NCI-H2029 (cell line): ENCODE measurements at places on chromosomes 1 and 21.

DNA sequence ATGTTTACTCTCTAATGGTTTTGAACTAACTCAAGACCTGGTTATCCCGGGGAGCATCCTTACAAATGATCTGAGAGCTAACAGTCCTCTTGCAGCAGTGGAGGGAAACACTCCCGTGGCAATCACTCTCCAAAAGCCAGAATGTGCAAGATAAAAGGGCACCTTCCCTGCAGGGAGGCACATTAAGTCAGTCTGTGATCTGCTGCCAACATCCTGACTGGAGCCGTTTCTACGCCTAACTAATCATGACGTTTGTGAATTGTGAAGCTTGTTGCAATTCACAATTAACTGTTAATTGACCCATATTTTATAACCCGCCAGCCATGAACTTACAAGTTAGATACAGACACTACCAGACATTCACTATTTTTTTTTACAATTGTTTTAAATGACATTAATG, 52.1 kb upstream of the LGALS8 start:
- DNase-seq = no peak

DNA sequence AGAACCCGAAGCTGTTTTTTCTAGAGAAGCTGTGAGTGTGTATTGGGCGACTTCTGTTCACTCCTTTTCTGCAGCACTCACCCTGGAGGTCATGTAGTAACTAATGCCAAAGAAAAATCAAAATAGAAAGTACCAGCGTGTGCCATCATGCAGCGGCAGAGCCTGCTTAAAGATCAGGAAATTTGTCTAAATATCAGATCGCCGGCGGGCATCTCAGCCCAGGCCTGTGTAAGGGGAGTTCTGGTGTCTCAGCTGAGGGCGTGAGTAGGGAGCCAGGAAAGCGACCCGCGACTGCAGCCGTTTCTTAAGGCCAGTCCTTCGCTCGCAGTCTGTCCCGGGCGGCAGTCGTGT, 768 bp downstream of the EDARADD start:
- no peak for DNase-seq

- no peak for DNase-seq
Measured at GRCh38 chr1:22794647-22795365, 84.2 kb downstream of the EPHB2 start.

GRCh38 chr1:205477759-205478247, 22.0 kb upstream of the BLACAT1 start:
- peak; percentile 88 for DNase-seq

GRCh38 chr1:186195377-186195931, 179.6 kb downstream of the TPR start:
- no peak for DNase-seq

DNA sequence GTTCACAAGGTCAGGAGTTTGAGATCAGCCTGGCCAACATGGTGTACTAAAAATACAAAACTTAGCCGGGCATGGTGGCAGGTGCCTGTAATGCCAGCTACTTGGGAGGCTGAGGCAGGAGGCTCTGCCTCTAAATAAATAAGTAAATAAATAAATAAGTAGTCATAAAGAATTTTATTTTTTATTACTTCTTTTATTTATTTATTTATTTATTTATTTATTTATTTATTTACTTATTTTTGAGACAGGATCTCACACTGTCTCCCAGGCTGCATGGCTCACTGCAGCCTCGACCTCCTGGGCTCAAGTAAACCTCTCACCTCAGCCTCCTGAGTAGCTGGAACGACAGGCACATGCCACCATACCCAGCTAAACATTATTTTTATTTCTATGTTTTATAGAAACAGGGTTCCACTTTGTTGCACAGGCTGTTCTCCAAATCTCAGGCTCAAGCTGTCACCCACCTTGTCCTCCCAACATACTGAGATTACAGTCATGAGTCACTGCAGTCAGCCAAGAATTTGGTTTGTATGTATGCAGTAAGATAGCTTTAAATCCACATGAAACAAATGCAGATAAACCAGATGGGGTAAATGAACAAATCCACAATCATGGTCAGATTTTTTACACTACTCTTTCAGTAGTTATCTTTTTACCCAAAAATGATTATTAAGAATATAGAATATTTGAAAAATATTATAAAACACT, 523.3 kb upstream of the RGS18 start:
- no peak for DNase-seq

DNA sequence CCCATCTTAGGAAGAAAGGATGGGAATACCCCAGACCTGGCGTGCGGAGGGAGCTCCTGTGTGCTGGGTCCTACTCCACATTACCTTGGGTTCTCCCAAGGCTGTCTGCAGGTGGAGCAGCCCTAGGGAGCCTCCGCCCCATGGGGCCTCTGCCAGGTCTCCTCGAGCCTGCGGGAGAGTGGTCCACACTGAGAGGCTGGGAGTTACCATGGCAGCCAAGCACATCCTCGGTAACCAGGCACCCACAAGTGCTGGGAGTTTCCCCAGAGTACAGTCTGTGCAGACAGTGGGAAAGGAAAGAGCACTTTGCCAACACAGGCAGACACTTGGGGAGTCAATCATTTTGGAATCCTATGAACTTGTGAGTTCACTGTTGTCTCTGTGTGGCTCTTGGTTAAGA, 249.4 kb downstream of the DYRK1A start:
- no peak for DNase-seq

- no peak for DNase-seq
Measured at GRCh38 chr1:201436393-201436792, 14.9 kb upstream of the TNNI1 start.

DNA sequence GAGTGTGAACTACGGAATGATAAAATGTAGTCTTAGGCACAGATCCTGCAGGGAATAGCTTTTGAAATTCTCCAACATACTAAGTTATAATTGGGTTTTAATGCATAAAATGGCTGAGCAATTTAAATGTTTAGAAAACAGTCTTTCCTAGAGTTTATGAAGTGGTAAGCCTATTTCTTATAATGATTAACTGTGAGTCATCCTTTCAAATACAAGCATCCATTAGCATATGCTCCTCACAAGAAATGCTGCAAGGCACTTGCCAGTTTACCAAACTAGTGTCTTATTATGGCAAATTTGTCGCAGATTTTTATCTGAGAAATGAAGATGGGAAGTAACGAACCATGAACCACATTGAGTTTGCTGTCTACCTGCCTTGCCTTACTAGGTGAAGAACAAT, 101.3 kb upstream of the ESRRG start:
- no peak for DNase-seq

- no peak for DNase-seq
Measured at GRCh38 chr1:177847843-177848242, 122.0 kb downstream of the SEC16B start.

DNA sequence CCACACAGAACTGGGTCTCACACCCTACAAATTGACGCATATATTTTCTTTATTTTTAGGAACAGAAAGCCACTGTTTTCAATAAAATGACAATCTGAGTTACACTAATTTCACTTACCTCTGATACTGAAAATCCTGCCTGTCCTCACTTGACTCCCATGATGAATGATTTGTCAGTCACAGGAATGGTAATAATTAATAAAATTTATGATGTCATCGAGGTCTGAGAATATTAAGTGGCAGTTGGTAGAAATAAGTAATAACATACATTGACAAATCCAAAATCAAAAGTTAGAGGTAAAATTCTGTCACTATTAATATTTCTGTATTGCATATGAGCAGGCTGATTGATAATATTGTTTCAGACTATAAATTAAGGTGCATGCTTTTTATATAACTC, 418.7 kb upstream of the RGS18 start:
- DNase-seq = no peak

- no peak for DNase-seq
Measured at GRCh38 chr1:101996825-101997465, at the start of gene OLFM3. Gene OLFM3, minus strand, starts transcription at chr1:101996926.

- no peak for DNase-seq
Measured at GRCh38 chr1:243742819-243743218, 107.2 kb downstream of the AKT3 start.

- DNase-seq = no peak
Measured at GRCh38 chr1:16410803-16411202, 26.4 kb downstream of the SPATA21 start.
